ENCODE measurements at places on chromosomes 5 and 9. TPM values are rescaled to one million over a fixed set of nuclear protein-coding genes. Genes with fewer than 3 reads are reported as not detected.

Gene OLFML2A
- 1.6 TPM for total RNA-seq

Gene CTSV
- 0.41 TPM for total RNA-seq

Gene MCTP1
- 48.5 TPM for total RNA-seq

DNA sequence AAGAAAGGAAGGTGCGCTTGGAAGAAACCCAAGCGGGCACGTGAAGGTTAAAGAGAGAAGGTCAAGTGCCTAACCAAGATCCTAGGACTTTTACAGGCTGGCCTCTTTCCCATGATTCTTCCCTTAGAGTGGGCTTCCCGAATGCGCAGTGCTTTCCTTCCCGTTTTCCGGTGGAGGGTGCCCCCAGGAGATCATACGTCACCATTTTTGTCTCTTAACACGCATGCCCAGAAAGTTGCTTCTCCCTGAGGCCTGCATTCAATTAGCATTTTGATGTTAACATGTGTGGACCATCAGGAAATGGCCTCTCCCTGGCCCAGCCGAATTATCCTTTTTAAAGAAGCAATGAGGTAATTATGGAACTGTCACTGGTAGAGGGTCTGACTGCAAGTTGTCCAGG is 1.9 kb upstream of the RUSC2 start:
- DNase-seq: no peak

- DNase-seq: no peak
Observed at GRCh38 chr5:124056326-124056990, 544.5 kb downstream of the CSNK1G3 start.

- no peak for DNase-seq
Observed at GRCh38 chr5:41508186-41508585, 2.2 kb downstream of the PLCXD3 start.

GRCh38 chr5:133285583-133286021 is 233.8 kb downstream of the HSPA4 start:
- DNase-seq: no peak

DNA sequence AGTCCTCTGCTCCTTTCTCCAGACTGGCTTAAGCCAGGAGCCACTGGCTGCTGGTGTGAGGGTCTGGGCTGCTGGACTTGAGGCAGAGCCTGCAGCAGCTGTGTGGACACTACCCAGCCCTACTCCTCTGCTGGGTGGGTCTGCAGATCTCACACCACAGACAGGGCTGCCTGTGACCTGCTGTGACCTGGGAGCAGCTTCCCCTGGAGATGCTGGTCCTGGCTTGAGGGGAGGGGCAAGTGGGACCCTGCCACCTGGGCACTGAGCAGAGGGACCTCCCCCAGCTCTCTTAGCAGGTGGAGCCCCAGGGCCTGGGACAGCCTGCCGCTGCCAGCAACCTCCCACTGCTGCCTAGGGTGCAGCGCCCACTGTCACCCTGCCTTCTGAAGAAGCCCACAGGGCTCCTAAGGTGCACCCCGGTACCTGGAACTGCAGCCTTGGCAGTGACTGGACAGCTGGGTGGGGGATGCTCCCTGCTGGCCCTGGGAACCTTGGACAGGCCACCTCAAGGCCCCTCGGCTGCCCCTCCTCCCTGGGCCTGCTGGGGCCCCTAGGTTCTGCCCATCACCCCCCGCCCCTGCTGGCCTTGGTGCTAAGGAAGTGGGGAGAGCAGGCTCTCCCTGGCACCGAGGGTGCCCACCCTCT is 9.1 kb downstream of the CACFD1 start:
- DNase-seq: no peak

DNA sequence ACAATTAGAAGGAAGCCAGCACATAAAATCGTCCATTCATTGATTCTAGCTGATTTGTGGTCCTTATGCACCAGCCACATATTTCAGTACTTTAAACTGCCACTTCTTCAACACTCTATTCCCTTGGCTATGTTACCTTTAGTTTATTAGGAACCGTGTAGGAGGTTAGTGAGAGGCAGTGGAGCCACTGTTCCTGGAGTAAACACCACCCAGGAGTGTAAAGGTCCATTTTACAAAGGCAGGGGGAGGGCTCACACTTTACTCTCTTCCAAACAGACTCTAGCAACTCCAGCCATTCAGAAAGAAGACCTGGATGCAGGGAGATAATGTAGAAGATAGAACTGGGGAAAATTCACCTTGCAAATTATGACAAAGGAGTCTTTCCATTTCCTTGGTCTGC is 170.2 kb upstream of the RPS23 start:
- no peak for DNase-seq

DNA sequence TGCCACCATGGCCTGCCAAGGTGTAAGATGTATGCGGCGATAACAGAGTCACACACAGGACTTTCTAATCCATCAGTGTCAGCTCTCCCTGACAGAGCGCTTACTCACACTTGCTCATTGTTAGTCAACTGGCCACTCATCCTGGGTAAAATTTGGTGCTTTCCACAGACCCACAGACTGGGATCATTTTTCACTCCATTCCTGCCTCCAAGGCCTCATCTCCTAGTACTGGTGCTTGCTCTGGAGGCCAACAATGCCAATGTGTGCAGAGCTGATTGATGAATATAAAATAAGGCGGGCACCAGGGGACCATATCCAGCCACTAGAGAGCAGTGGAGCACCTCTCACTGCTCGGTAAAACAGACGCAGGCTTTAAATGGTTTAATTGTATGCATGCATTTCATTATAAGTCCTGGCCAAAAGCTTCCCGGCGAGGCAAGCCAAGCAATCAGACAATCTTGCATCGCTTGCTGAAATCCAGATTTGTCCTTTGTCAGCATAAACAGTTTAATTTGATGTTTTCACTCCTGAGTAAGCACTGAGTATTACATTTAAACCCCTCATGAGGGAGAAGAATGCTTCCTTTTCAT is 22.3 kb downstream of the PSMB7 start:
- peak; percentile 55 for DNase-seq

- DNase-seq: no peak
Observed at GRCh38 chr9:37061768-37062167, 27.7 kb upstream of the PAX5 start.

- no peak for DNase-seq
Observed at GRCh38 chr5:41797662-41798061, 72.6 kb downstream of the OXCT1 start.

- no peak for DNase-seq
Observed at GRCh38 chr5:140044041-140044440, 942 bp upstream of the NRG2 start.

GRCh38 chr5:158780656-158781237 is 319.0 kb downstream of the EBF1 start:
- DNase-seq: no peak

GRCh38 chr5:172114875-172115422 is 73.1 kb downstream of the STK10 start:
- no peak for DNase-seq

- no peak for DNase-seq
Observed at GRCh38 chr9:121478816-121479676, 20.6 kb downstream of the GGTA1 start.

All from frontal cortex (tissue), 4 donors.